Stimulated activated naive CD8-positive, alpha-beta T cell treated with anti-CD3 and anti-CD28 coated beads, Interleukin-15, amount 100 ng/mL, for 72 hours (primary cell): ENCODE measurements at places on chromosomes 3 and 15.

DNA sequence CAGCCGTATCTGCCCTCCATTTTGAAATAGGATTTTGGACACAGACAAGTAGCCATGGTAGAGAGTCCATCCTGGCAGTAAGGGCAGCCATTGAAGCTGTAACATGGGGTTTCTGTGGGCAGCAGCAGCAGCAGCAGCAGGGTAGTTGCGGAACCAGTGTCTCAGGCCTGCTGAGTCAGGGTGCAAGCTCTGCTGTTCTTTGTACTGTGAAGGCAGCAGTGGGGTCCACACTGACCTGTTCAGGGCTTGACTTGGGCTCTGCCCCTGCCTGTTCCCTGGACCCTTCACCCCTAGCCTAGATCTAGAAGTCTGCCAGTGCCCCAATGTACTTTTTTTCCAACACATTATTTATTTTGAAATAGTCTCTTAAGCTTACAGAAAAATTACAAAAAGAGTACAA, 9.7 kb downstream of the PEX5L start:
- DNase-seq, result no peak

- DNase-seq, result no peak
These were observed 599.0 kb downstream of the MAGI1 start for GRCh38 chr3:65439641-65440284.

DNA sequence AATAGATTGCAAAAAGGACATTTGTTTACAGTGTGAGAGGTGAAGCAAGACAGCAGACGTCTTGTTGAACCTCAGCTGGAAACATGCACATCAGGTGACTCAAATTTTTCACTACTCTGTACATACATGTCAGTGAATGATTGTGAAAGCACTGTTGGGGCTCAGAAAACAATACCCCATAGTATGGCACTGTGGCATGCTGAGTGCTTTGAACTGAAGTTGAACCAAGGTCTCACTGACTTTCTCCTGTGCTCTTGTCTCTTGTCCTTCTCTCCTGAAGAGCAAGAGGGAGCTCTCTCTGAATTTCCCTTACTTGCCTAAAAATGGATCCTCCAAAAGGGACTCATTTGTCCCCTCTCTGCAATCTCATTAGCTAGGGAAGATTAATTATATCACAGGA, 24.5 kb upstream of the NEDD4 start:
- DNase-seq, result no peak

DNA sequence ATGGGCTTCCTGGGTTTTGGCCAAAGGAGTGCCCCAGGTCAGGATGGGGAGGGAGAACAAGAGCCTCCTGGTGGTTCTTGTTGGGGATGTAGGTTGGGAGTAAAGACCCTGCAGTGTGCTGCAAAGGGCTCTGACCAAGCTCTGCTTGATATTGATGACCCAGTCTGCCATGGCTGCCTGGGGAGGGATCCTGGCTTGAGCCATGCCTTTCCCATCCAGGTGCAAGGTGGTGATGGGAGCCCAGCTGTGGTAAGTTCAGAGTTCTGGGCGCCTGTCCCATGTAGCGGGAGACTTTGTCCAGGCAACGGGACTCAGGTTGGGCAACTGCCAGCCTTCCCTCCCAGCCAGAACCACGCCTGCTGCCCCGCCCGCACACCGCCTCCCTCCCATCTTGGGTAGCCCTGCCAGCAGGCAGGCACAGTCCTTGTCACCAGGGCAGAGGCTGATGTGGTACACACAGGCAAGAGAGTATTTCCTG, 2.6 kb downstream of the GNAI2 start:
- DNase-seq, result no peak

- DNase-seq, result no peak
These were observed 23.6 kb upstream of the PLXNA1 start for GRCh38 chr3:126959136-126959920.

- no peak for DNase-seq
These were observed 52.8 kb downstream of the PLD1 start for GRCh38 chr3:171757361-171758034.

DNA sequence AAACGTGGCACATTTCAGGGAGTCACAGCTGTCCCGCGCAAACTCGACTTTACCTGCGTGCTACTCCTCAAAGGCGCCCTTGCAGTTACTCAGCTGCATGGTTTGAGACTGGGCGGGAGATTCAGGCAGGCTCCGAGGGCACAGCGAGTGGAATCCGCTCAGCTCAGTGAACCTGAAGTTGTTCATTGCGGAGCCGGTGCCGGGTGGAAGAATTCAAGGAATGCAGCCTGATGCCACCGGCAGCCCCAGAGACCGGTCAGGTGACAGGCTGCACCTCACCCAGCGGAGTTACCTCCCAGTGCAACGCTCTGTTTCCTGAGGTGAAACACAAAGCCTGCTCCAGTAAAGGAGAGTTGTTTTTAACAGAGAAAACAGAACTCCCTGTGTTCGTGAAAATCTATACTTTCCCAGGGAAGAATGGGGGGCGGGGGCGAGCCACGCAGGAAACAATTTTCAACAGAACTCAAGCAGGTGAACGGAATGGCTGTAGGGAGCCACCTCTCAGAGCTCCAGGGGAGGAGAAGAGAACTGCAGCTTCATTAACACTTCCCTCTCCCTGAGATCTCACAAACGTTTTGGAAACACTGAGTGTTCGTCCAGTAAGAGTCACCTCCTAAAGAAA, 3.8 kb downstream of the VEPH1 start:
- peak; percentile 2 for DNase-seq

- DNase-seq, result no peak
These were observed 502.5 kb downstream of the MECOM start for GRCh38 chr3:169161011-169161410.

DNA sequence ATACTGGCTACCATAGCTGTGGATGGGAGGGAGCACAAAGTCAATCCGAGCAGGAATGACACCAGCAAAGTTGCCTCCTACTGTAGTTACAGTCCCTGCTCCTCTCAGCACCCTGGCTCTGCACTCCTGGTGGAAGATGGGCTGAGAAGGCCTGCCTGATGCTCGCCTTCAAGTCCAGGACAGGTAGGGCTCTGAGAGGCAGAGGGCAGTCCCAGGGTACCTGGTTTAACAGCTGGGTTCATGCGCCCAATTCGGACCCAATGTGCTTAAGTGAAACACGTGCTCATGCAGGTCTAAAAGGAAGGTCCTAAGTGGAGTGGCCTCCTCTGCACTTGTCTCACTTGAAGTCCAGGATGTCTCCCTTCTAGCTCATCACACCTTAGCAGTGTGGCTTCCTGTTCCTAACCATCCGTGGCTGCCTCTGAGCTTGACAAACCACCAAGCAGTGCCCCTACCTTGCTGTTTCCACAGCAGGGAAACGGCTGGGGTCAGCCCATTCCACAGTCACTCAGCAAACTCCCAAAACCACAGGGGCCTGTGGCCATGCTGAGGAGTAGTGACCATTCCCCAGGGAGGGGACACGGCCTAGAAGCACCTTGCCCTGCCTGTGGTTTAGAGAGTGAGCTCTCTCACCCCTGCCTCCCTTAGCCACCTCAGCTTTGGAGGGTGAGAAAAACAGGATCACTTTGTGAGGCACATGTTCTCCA, 3.9 kb upstream of the MUSTN1 start:
- no peak for DNase-seq
